ENCODE measurements at places on chromosomes 6 and 20.

DNA sequence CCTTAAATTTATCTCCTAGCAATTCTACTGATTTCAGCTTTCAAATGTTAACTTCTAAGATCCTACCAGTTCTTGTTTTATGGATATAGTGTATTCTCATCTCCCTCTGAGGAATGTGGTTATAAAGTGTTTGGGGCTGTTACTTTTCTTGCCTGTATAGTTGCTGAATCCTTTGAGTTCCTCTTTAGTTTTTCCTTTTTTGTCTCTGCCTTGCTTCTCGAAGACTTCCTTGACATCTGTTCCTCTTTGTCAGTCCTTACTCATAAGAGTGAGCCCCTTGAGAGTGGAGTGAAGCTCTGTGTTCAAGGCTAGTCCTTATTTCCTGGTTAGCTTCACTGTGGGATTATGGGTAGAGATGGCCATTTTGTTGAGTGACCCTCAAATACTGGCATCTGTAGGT is 84.6 kb downstream of the ELOVL4 start:
- DNase-seq: no peak

DNA sequence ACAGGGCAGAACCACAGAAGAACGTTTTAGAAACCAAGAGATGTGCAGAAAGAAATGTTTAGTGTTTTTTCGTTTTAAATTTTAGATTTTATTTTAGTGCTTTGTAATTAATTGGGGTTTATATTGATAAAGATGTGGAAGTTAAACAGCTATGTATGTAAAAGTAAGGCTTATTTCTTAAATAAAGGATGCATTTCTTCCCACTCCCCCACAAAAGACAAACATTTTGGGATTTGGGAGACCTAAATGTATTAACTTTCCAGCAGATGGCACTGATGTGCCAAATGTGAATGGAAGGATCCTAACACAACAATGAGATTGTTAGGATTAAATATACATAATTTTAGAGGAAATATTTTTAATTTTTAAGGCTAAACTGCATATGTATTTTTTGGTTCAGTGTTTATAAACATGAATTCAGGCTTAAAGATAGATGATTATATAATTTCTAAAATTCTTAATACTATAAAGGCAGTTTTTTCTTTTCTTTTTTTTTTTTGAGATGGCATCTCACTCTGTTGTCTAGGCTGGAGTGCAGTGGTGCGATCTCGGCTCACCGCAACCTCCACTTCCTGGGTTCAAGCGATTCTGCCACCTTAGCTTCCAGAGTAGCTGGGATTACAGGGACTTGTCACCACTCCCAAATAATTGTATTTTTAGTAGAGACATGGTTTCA is 12.0 kb downstream of the PFDN4 start:
- peak; percentile 60 for DNase-seq

- DNase-seq: no peak
Measured at GRCh38 chr6:31122791-31123706, 2.8 kb upstream of the CDSN start.

- DNase-seq: no peak
Measured at GRCh38 chr6:151400473-151400872, 9.1 kb upstream of the ZBTB2 start.

DNA sequence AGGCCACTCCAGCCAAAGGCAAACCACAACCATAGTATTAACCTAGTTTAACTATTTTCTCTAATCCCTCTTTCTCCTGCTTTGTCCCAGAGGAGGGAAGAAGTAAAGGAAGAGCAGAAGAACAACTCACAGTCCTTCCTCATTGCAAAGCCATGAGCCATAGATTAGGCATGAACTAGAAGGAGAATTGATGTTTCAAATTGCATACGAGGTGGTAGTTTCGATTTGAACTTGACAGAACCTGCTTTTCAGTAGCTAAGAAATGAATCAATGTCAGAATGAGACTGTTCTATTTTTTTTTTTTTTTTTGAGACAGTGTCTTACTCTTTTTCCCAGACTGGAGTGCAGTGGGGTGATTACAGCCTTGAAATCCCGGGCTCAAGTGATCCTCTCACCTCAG is 48.3 kb downstream of the PROKR2 start:
- DNase-seq: no peak

DNA sequence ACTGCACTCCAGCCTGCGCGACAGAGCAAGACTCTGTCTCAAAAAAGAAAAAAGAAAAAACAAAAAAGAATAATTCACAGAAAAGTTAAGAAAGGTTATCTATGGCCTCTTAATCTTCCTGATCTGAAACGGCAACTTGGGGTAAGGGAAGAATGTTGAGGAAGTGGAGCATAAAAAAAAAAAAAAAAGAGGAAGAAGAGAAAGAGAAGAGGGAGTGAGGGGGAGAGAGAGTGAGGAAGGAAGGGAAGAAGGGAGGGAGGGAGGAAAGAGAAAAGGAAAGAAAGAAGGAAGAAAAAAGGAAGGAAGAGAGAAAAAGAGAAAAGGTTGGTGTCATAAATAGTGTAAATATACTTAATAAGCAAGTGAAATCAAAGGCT is 68.9 kb upstream of the NCOA3 start:
- DNase-seq: no peak

GRCh38 chr6:43924222-43924702 is 154.3 kb downstream of the VEGFA start:
- no peak for DNase-seq

GRCh38 chr20:58424218-58424969 is 35.4 kb downstream of the VAPB start:
- DNase-seq: no peak

Data from NCI-H526 (cell line).